ACHN (cell line): ENCODE measurements at places on chromosomes 12 and 14.

DNA sequence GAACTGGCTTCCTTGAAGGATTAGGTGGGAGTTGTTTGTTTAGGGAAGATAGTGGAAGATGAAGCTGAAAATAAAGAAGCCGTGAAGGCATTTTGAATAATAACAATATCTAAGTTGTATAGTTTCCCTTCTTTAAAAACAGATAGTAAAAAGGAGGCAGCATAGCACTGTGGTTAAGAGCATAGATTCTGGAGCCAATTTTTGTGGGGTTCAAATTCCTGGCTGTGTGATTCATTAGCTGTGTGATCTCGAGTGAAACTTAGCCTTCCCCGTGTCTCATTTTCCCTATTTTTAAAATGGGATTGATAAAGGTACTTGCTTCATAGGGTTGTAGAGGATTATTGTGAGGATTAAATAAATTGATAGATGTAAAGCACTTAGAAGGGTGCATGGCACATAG is 104.5 kb downstream of the MYRFL start:
- DNase-seq = no peak

DNA sequence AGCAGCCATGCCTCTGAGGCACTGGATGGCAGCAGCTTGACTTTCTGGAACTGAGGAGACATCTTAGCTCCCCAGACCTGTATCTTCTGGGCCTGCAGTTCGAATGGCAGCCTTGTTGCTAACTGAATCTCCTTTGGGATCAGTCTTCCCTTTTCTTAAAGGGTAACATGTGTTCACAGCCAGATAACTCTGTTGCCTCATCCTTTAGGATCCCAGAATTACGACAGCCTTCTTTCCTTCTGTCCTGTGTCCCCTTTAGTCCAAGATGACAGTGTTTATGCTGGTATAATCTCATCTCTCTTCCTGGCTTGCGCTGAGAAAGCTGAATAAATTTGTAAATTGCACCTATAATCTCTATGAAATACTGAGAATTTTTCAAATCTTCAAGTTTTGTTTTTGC is 9.1 kb upstream of the ERC1 start:
- DNase-seq = no peak

- no peak for DNase-seq
Observed at GRCh38 chr12:83172866-83173649, 486.4 kb downstream of the TMTC2 start.

GRCh38 chr14:104403421-104404220 is 175.9 kb upstream of the C14orf180 start:
- DNase-seq = no peak

GRCh38 chr12:114238808-114239207 is 167.1 kb downstream of the TBX5 start:
- no peak for DNase-seq

GRCh38 chr14:29749829-29750228 is 177.8 kb downstream of the PRKD1 start:
- no peak for DNase-seq
